NCI-H524 (cell line): ENCODE measurements at places on chromosomes 5 and 9.

- DNase-seq: no peak
These were observed 6.4 kb downstream of the FPGS start for GRCh38 chr9:127809002-127809539.

- no peak for DNase-seq
These were observed 65.1 kb downstream of the EFNA5 start for GRCh38 chr5:107605596-107606125.

- no peak for DNase-seq
These were observed 3.6 kb downstream of the GPR21 start for GRCh38 chr9:123036893-123037545.

DNA sequence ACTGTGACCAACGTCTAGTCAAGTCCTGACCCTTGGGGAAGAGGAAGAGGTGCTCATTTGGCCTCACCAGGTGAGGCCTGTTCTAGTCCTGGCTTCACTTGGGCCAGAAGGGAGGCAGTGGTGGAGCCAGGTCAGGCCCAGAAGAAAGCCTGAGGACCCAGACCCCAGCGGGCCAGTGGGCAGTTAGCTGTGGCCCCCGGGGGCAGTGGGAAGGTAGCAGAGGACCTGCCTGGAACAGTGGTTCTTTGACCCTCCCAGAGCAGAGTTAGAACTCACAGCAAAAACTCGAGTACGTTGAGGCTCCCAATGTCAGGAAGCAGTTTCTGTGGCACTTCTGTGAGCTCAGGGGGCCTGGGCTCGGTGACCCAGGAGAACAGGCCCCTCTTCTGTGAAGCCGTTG, 66.0 kb upstream of the GARNL3 start:
- no peak for DNase-seq

- no peak for DNase-seq
These were observed 35.1 kb downstream of the CEMIP2 start for GRCh38 chr9:71733176-71733575.

DNA sequence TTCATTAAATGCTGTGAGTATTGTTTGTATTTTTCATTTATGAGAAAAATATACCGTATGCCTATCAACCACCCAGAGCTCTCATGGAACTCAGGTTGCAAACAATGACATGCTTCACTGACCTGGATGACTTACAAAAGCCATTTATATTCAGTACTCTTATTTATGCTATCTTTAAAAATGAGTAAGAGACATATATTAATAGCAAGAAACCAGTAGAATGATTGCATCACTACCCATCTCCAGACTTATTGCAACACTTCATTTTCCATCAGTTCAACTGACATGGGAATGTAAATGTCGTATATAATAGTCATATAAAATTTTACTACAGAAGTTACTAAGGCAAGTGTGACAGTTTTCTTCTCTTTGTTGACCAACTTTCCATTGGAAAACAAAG, 69.1 kb downstream of the OTP start:
- DNase-seq: no peak

GRCh38 chr9:133558191-133559126, 24.0 kb downstream of the ADAMTSL2 start:
- peak; percentile 93 for DNase-seq

DNA sequence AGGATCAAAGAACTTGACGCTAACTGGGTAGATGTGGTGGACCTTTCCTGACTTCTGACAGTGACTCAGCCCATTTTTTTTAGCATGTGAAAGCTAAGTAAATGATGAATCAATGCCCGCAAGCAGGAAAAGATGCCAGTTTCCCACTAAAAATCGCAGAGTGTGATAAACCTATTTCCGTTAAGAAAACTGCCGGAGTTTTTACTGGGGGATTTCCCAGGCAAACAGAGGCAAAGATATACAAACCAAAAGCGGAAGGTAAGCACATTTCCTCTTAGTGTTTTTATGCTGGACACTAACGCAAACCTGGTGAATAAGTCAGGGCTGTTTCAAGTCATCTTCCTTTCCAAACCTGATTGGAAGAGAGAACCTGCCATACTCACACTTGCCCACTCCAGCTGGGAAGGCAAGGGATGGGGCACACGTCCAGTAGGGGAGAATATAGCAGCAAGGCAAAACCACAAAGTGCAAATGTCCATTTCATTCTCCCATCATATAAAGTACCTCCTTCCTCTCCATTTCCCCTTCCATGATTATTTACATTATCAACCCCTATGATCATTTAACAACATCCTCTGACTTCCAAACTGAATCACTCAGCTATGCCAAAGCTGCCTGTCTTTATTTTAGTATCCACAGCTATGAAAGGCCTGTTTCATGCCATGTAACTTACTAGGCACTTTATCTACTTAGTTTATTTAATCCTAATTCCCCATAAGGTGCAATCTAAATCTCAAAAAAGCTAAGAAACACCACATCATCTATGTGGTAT, 349.7 kb upstream of the RFX3 start:
- no peak for DNase-seq

GRCh38 chr9:129667378-129667777, 1.9 kb downstream of the PRRX2 start:
- DNase-seq: no peak

DNA sequence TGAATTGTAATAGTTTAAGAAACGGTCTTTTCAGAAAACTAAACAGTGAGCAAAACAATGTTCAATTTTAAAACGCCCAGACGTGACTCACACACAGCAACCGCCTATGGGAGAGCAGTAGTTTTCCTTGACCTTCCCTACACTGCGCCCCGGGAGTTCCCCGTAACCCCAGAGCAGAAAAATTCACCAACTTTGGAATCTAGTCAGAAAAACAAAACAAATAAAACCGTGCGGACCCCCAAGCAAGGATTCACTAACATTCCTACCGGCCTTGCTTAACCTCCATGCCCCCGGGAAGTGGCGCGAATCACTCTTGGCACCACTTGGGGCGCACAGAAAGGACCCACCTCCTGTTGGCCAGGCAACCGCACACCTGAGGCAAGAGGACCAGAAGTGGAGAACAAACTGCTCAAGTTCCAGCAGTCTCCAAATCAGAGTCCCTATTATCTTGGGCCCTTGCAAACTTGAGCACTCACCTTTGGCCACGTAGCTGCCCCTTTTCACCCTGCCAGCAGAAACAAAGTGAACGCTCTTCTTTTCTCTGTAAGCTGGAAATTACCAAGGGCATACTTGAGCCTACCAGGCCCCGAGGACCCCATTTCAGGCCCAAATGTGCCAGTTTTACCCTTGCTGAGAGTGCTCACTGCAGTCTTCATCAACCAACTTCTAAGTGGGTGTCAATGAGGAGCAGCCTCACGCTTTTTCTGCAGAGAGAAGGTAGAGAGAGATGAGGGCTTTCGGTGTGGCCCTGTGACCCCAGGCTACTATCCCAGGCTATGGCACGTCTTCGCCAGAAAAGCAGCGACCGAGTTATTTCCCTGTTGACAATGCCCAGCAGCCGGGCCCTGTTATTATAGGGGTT, 189.7 kb downstream of the MEF2C start:
- no peak for DNase-seq

- DNase-seq: no peak
These were observed 235.7 kb downstream of the NSG2 start for GRCh38 chr5:174281089-174281760.

- DNase-seq: no peak
These were observed 283.4 kb upstream of the GRAMD2B start for GRCh38 chr5:126139773-126140172.

- DNase-seq: no peak
These were observed 157.8 kb upstream of the TRPM3 start for GRCh38 chr9:71279151-71279739.

DNA sequence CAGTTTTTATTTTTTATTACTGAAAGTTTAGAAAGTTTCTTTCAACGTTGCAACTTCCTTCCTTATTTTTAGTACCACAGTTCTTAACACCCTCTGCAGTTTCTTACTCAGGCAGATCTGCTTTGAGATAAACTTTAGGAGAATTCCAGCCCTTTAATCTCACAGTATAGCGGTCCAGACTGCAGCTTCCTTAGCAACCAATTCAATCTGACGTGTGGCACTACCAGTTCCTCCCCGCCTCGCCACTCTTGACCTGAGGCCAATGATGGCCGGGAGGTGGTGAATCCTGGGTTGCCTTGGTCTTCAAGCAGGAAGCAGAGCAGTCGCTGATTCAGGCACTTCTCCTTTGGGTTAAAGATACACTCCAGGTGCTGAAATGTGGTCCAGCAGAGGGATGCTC, 334.3 kb upstream of the TRPC7 start:
- DNase-seq: no peak

DNA sequence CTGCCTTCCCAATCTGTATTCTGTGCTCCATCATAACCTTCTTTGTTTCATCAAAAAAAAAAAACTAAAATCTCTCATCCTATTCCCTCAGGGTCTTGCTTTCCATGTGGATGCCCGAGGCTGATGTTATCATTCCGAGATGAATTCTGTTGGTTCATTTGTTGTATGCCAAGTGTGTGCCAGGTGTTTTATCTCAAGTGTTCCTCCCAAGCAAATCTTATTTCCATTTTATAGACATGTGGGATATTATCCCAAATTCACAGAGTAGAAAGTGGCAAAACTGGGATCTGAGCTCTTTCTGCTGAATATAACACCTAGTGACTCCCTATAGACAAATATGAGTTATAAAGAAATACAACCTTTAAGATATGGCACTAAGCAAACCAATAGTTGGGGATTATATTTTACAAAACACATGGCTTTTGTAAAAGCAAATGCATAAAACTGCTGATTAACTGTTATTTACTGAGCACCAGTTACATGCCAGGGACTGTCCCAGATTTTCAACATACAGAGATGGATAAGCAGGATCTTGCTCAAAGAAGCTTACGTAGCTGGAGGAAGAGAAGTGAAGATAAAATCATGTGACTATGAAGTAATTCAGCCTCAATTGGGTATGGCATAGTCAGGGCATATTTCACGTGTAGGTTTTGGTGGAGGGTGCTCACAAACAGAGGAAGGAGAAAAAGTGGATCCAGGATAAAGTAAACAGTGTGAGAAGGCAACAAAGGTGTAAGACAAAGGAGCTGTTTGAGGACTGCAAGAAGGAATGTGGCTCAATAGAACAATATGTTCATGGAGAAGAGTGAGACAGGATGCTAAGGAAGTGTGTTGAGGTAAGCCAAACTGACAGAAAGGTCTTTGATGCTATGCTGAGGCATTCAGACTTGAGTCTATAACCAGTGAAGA, 143.3 kb upstream of the ADAMTSL1 start:
- DNase-seq: peak; percentile 26

DNA sequence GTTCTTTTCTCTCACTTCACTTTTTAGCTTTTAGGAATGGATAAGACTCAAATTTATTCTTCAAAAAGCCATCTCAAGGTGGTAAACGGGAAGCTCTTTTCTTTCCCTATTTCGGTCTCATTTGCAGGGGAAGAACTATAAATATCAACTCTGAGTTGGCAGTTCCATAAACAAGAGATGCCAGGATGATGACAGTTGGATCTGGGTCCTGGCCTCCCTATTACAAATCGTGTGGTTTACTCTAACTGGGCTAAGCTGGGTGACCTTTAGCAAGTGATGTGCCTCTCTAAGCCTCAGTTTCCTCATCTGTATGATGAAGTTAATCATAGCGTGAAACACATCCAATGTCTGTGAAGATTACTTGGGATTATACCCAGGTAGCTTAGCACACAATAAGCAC, 44.2 kb downstream of the TLE4 start:
- DNase-seq: no peak

GRCh38 chr5:19903611-19904010, 84.4 kb downstream of the CDH18 start:
- no peak for DNase-seq

DNA sequence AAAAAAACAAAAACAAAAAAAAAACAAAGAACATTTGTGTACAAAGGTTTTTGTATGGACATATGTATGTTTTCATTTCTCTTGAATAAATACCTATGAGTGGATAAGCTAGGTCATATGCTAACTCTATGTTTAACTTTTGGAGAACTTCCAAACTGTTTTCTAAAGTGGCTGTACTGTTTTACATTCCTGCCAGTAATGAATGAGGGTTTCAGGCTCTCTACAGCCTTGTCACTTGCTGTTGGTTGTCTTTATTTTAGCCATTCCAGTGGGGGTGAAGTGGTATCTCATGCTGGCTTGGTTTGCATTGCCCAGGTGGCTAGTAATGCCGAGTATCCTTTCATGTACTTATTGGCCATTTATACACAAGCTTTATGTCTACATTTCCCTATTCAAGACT, 9.1 kb upstream of the TRIO start:
- no peak for DNase-seq

- no peak for DNase-seq
These were observed 213.0 kb downstream of the TAF11L14 start for GRCh38 chr5:17847286-17847685.

DNA sequence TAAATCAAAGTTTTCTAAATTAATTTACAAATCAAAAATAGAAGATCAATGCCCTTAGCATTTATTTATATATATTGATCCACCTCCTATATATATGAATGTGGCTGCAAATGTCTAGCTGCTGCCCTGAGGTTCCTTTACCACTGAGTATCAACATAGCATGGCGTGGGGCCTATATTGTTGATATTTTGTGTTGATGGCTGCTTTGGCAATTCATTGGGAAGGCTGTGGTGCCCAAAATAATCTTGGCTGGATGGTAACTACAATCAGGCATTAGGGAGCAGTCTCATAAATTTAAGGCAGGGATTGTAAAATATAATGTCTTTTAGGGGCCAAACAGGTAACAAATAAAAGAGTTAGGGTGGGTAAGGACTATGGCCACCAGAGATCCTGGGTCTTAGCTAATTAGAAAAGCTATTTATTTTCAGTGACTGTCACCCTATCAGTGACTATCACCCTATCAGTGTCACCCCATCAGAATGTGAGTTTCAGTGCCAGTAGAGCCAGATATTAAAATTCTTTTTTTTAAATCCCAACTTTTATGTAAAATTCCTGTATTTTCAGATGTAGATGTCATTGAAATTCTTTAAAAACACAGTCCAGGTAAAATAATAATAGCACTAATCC, 190.7 kb upstream of the PCSK5 start:
- no peak for DNase-seq
